ENCODE measurements at places on chromosomes 4 and X.

DNA sequence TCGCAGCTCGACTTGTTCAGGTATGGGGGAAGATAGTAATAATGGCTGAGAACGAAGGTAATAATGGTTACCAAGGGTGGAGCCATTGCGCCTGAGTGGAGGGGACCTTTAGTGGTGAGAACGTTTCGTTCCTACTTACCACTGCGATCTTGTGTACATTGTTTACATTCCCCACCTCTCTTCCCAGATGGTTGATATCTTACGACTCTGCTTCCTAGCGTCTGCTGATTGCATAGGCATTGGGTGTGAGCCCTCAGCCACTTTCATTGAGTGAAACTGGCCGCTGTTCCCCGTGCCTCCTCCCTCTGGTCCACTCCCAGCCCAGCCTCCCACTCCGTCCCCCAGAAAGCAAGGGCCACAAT lies 850 bp downstream of the IGBP1 start:
- DNase-seq = no peak

DNA sequence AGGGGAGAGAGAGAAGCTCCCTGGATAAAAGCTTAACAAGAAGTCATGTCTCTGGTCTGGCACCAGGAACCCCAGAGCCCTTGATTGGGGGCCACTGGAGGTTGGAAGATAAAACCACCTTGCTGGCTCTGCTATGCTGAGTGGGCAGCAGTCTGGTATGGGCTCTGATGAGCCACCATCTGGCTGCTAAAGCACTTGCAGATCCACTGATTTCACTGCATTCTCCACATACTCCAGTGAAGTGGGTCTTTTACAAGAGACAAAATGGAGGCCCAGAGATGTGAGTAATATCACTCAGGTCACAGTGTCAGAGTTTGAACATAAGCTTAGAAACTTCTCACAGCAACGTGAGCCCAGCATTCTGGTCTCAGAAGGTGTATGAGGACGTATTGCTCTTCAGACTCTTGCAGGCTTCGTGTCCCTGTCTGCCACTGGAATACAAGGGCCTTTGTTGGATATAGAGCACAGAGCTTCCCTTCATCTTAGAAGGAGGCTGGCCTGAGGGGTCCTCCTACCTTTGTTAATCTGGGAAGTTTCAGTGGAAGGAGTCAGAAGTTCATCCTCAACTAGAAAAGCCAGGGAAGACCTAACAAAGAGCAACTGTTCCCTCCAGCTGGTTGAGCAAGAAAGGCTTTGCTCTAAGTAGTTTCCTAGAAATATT lies 11.8 kb downstream of the CLDN2 start:
- no peak for DNase-seq

- no peak for DNase-seq
Measured at GRCh38 chr4:69594382-69594781, 45.1 kb downstream of the UGT2A2 start.

GRCh38 chr4:147991543-147992283 lies 259.8 kb downstream of the ARHGAP10 start:
- no peak for DNase-seq

GRCh38 chr4:13522282-13523104 lies 21.8 kb downstream of the NKX3-2 start:
- DNase-seq = no peak

DNA sequence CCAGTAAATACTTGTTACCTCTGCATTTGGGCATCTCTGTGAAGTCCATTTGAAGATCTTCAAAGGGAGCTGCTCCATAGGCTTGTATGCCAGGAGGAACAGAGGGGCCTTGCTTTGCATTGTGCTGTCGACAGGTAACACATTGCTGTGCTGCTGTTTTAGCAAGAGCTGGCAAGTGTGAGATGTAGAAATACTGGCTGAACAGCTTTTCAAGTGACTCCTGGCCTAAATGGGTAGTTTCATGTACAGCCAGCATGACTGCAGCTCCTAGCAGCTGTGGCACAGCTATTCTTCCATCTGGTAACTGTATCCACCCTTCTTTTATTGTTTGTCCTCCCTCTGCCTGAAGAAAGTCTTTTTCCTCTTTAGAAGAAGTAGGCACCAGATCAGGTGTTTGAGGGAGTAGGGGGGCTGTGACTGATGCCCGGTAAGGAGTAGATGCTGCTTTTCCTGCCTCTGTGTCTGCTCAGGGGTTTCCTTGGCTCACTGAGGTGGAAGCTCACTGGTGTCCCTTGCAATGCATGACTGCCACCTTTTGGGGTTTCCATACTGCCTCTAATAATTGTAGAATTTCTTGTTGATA lies 965.3 kb downstream of the CCSER1 start:
- DNase-seq = no peak

- DNase-seq = no peak
Measured at GRCh38 chr4:3168029-3168428, 80.9 kb upstream of the MSANTD1 start.

DNA sequence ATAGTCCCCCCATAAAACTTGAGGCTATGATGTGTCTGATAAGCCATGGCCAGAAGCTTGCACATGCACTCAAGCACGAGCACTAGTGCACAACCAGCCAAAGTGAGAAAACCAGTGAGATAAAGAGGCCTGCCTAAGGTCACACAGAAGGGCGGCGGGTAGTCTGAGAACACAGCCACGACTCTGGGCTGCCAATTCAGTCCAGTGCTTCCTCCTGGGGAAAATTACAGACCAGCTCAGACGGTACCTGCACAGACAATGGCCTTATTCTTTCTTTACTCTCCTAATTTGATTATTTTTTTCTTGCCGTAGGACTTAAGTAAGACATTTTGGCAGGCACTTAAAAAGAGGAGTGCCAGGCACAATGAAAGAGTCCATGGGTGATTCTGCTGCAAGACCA lies 533.2 kb upstream of the FAT1 start:
- DNase-seq = no peak

DNA sequence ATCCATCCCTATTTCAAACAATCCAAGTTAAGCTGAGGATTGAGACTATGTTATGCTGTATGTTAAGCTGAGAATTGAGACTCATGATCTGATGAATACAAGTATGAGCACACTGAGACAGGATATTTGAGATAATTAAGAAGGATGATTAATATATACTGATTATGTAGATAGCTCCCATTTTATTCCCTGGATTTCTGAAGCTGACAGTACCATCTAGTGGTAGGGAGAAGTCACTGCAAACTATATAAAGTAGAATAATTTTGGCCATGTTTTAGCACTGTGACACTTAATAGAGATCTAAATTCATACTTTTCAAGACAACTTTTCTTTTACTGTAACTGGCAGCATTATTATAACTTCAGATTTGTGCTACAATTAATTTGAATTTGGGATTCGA lies 63.8 kb upstream of the HPRT1 start:
- no peak for DNase-seq

GRCh38 chr4:154005171-154005520 lies 216.3 kb upstream of the SFRP2 start:
- DNase-seq = no peak

DNA sequence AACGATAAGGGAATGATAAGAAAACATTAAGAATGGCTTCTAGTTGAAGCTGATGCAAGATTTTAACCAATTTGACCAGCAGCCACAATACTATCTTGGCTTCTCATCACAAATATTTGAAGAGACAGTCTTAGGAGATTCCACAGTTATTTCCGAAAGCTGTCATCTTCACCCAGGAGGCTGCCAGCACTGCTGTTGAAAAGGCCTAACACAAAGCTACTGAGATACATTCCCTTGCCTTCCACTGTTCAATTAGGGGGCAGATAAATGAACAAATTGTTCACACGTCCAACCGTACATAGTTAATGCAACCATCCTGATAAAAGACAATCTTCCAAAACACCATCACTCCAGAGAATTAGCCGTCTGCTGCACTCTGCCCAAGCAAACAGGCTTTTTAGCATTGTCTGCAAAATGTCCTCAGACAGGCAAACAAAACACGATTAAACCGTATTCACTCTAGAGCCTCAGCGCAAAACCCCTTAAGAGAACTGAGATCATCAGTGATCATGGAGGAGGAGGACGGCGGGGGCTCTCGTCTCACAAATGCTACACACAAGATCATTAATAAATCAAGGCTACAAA lies 189.8 kb upstream of the PSAPL1 start:
- DNase-seq = no peak

DNA sequence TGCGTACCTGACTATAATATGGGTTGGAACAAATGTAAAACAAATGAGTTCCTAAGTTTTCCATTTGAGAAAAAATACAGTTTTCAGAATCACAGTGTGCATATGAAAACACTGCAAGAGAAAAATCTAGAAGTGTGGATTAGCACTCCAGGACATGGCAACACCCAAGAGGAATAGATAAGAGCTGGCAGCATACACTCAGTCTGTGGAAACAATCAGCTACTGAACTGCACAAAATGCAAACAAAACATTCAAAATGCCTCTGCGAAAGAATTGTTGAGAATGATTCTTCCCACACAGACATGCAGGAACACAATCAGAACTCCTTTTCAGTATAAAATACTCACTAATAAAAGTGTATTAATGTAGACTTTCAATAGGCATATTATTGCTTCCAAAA lies 39.9 kb downstream of the ATP8A1 start:
- DNase-seq = no peak

DNA sequence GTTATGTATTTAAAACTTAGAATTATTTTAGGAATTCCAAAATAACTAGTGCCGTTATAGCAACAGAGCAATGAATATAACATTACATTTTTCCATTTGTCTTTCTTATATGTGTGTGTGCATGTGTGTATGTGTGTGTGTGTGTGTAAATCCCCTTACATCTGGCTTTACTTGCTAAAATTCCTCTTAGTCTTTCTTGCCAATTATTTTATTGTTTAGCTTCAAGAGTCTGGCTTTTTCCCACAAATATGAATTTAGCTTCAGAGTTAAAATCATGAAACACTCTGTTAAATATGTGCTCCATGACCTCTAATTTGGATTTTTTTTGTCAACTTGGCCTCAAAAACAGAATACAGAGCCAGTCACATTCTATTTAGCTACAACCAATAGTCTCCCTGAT lies 18.9 kb downstream of the FGF13 start:
- DNase-seq = no peak

Data from stimulated activated CD4-positive, alpha-beta T cell treated with anti-CD3 and anti-CD28 coated beads, Interleukin-1b, Interleukin-23, amount 100 ng/mL, for 48 hours (primary cell).